Stimulated activated naive B cell treated with anti-CD40 and anti-IgM and Interleukin-4, amounts not matched to agents 10 μg/mL and 1 μg/mL and 100 μg/mL, for 72 hours (primary cell): ENCODE measurements at places on chromosomes 7 and 10.

- DNase-seq = no peak
These were observed 76.4 kb upstream of the BET1 start for GRCh38 chr7:94080551-94080950.

- DNase-seq = no peak
These were observed 36.9 kb upstream of the C10orf67 start for GRCh38 chr10:23381298-23382040.

DNA sequence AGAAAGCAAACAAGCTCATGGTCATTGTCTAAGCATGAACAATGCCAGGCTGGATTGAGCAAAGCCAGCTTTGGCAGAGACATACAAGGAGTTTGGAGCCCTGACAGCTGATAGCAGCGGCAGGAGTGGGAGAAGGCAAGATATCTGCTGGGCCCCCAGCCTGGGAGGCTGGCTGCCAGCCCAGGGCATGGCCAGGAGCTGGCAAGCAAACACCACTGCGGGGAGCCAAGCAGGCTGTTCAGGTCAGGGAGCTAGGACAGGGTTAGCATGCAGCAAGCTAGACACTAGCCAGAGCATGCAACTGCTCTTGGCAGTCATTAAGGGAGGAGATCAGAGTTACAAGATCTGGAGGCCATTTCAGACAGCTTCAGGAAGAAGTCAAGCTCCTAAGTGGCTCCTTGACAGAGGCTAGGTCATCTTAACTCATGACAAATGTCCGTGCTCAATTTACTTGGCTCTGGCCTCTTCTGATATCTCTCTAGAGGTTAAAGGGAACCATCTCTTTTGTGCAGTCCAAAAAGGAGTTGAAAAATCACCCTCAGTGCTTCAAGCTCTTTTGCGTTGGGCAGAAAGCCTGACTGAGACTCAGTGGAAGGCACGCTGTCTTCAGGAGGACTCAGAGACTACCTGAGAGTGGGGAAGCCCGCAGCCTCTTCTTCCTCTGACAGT lies 436.8 kb upstream of the C7orf33 start:
- no peak for DNase-seq

- no peak for DNase-seq
These were observed 23.9 kb downstream of the LOXL4 start for GRCh38 chr10:98244141-98244540.
